ENCODE measurements at places on chromosomes 5 and 9.

- no peak for DNase-seq
Measured at GRCh38 chr9:76136986-76137385, 246.5 kb downstream of the PCSK5 start.

- no peak for DNase-seq
Measured at GRCh38 chr9:105496826-105497225, 49.0 kb downstream of the FSD1L start.

GRCh38 chr5:151902215-151902614, 22.4 kb downstream of the GLRA1 start:
- DNase-seq = no peak

DNA sequence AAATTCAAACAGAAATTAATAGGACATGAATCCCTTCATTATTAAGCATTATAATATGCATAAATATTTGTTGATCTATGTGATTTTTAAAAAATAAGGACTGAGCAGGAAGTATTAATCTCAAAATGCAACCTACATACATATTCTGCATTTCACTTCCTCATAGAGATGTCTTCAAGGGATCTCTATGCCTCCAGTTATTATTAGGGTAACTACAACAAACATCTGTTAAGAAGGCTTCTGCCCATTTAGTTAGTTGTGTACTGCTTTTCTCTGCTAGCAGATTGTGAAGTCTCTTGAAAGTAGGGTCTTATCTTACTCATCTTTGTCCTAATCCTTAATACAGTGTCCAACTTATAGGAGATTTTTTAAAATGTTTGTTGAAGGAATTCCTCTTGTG, 414.1 kb downstream of the ACTL7B start:
- no peak for DNase-seq

DNA sequence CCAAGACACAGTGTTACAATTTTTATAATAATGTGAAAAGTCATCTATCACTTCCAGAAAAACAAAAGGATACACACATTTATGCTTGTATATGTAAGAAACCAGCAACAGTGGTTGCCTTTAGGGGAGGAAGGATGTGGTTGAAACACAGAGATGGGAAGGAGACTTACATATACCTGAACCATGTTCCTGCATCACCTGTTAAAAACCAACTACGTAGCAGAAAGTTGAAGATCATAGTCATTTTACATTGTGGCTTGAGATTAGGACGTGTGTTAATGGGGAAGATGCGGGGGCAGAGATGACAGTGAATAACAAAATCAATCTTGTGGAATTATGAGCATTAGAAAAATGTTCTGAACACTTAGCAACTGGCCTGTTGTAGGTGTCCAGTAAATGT, 307.3 kb downstream of the MLLT3 start:
- DNase-seq = no peak

GRCh38 chr9:83281306-83282255, 218.6 kb upstream of the RASEF start:
- DNase-seq = no peak

DNA sequence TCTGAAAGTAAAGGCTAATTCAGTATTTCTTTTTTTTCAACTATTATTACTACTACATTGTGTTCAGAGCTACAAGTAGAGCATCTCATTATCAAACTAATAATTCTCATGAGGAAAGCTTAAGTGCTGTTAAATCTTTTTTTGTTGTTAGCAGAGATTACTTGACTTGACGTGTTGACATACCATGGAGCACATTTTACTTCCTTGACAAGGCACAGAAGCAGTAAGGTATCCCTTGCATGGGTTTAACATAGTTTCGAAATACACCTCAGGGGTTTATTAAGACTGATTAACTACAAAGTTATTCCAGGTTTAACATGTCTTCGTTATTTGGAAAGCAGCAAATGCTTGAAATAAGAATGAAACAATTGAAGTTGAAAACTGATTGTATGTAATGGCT, 7.0 kb downstream of the SPDL1 start:
- no peak for DNase-seq

DNA sequence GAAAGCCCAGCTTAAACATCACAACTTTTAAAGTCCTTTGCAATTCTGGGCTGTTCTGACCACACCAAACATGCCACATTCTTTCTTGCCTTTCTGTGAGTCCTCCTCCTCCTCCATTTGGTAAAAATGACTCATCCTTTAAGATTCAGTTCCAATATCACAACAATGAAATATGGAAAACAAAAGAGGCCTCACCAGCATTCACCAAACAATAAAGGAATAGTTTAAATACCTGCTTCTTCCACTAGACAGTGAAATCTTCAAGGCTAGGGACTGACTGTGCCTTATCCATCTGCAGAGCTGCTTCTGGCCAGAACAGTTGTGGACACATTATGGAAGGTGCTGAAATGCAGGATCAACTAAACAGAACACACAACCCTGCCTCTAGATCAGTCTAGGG, 36.0 kb downstream of the NR6A1 start:
- DNase-seq = peak; percentile 84

DNA sequence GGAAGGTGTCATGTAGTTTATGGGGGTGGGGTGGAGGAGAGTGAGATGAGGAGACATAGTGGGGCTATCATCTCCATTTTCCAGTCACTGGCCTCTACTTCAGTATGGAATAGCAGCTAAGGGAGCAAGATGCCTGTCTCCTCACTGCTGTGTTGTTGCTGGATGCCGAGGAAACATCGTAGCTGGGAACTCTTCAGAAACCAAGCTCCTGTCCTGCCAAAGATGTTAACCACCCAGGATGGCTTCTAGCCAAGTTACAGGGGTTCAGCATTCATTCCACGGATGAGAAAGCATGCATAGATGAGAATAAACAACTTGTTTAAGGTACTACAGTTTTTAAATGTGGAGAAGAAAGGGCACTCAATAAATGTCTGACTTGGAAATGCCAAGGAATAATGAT, 226.5 kb downstream of the ASTN2 start:
- no peak for DNase-seq

GRCh38 chr5:64873441-64873840, 104.7 kb downstream of the CWC27 start:
- DNase-seq = no peak

DNA sequence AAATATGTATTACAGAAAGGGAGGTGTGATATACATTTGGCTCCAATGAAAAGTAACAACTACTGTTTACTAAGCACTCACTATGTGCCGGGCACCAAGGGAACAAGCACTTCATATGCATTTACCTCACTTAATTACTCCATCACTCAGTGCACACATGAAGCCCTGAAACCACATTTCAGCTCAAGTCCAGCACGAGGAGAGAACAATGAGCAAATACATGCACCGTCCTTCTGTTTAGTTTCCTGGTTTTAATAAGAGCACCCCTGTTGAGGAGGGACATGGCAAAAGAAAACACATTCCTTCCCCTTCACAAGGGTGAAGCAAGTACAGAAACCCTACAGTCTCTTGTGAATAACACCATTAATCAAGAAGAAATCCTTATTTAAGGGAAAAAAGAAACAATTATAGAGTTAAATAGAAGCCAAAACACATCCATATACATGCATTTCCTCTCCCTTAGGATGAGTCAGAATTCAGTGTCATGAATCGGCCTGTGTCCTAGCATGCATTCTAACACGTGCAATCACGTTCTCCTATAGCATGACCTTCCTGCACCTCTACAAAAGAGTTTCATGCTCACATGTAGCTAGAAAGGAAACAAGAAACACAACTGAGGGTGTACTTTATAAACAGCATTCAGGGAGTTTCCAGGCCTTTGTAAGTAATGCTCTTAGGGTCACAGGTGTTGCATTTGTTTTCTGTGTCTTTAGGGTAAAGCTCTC, 411.6 kb downstream of the BNC2 start:
- no peak for DNase-seq

DNA sequence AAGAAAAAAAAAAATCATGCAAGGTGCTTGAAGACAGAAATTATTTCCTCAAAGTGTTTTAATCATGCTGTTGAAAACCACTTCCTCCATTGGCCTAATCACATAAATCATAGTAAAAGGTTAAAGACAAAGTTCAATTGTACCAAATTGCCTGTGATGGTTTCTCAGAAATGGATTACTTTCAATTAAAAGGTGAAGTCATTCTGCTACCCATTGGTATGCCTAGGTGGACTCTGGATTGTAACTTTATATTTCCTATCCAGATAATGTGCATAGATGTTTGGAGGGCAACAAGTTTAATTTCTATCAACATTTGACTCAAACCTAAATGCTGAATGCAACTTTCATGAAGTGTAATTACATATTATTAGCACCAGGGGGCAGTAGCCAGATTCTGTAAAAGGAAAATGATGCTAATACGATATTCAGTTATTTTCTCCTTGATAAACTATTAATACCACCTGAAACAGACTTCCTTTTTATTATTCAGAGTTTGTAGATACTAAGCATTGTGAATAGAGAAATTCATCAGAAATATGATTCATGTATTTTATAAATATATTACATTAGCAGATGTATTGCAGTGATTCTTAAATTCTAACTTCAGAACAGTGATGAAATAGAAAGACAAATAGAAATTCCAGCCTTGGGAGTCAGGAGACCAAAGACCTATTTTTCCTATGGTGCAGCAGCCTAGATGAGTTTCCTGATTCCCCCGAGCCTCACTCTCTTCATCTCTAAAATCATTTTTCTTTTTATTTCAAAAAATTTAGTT, 148.2 kb downstream of the CAAP1 start:
- no peak for DNase-seq
